ENCODE measurements at places on chromosomes 7 and 10. TPM values are rescaled to one million over a fixed set of nuclear protein-coding genes. Genes with fewer than 3 reads are reported as not detected.

GRCh38 chr7:105118612-105119600 is 104.9 kb downstream of the KMT2E start:
- DNase-seq = no peak
- H3K4me3 ChIP-seq = no peak overlapping the region
- no peaks in the 10 kb centered on the region for H3K27me3 ChIP-seq
- peaks cover 5% of the 10 kb centered on the region for H3K4me1 ChIP-seq
- no peak overlapping the region for H3K27ac ChIP-seq

DNA sequence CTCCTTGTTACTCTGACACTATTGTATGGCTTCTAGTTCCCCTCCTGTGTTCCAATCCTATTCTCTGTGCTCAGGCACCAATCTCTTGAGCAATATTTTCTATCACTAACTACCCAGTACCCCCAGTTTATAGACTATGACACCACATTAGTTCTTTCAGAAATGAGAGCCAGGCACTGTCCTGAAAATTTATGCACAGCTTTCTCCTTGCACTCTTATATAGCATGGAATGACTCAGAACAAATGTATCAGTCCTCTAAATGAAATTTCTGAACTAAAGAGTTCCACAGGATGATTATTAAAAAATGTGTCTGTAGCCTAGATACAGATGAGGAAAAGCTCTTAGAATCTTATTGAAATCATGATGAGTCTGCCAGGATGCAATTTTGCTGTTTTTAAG is 489.9 kb downstream of the XPNPEP1 start:
- no peak overlapping the region for H3K4me3 ChIP-seq
- no peak overlapping the region for H3K27ac ChIP-seq
- DNase-seq = no peak
- H3K4me1 ChIP-seq = no peaks in the 10 kb centered on the region
- no peaks in the 10 kb centered on the region for H3K27me3 ChIP-seq

- H3K27ac ChIP-seq = peak overlapping the region; percentile 26
- peaks cover 3% of the 10 kb centered on the region for H3K36me3 ChIP-seq
- H3K27me3 ChIP-seq = no peaks in the 10 kb centered on the region
These were observed 2.9 kb downstream of the AQP1 start for GRCh38 chr7:30914596-30914995.

DNA sequence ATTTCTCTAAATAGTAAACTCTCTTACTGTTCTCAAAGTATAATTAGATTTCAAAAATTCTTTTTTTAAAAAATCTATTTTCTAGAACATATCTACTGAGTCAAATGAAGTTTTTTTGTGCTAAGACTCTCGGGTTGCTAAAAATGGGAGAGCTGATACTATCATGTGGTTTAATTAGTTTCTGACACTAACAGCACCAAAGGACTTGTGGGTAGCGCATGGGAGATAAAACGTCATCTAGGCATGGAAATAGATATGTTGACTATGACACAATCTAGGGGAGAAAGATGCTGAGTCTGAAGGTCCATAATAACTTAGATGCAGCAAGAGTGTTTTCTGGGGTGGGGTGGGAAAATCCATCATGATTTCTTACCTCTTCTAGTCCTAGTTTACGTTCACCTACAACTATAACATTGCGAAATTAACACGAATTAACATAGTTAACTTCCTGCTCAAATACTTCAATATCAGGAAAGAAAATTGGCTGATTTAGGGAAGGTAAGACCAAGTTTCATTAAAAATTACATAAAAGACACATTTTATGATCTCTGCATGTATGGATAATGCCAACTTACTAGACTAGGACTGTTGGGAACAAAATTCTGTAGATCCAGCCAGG is 14.3 kb upstream of the ARMC3 start:
- H3K4me3 ChIP-seq = no peak overlapping the region
- H3K27ac ChIP-seq = no peak overlapping the region
- no peaks in the 10 kb centered on the region for H3K36me3 ChIP-seq
- H3K27me3 ChIP-seq = no peaks in the 10 kb centered on the region
- no peak for DNase-seq

SRRM3 gene
- 0.14 TPM for total RNA-seq

- H3K4me3 ChIP-seq = no peak overlapping the region
- DNase-seq = no peak
- H3K4me1 ChIP-seq = no peaks in the 10 kb centered on the region
- no peak overlapping the region for H3K27ac ChIP-seq
These were observed 61.7 kb downstream of the CDH23 start for GRCh38 chr10:71458387-71458786.

TPK1 gene
- total RNA-seq = 16.6 TPM

PTN gene
- 43.1 TPM for total RNA-seq

FEZF1 gene
- total RNA-seq = 0.18 TPM

DNA sequence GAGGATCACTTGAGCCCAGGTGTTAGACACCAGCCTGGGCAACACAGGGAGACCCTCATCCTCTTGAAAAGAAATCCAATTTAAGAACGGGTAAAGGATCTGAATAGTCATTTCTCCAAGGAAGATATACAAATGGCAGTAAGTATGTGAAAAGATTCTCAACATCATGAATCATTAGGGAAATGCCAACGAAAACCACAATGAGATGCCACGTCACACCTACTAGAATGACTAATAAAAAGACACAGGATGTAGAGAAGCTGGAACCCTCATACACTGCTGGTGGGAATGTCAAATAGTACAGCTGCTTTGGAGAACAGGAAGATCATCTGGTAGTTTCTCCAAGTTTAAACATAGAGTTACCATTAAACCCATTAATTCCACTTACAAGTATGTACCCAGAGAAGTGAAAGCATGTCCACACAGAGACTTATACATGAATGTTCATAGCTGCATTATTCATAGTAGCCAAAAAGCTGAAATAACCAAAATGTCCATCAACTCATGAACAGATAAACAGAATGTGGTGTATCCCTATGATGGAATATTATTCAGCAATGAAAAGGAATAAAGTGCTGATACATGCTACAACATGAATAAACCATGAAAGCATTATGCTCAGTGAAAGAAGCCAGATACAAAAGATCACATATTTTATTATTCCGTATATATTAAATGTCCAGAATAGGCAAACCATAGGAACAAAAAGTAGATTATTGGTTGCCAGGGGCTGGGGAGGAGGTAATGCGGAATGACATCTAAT is 13.1 kb upstream of the ZMIZ2 start:
- DNase-seq = no peak
- H3K4me1 ChIP-seq = no peaks in the 10 kb centered on the region
- no peaks in the 10 kb centered on the region for H3K36me3 ChIP-seq

ZNF365 gene
- 2.4 TPM for total RNA-seq

- no peak overlapping the region for H3K27ac ChIP-seq
- H3K4me1 ChIP-seq = no peaks in the 10 kb centered on the region
- H3K4me3 ChIP-seq = no peak overlapping the region
- no peaks in the 10 kb centered on the region for H3K36me3 ChIP-seq
- DNase-seq = peak; percentile 77
These were observed 330.8 kb downstream of the DPP6 start for GRCh38 chr7:154383045-154383444.

DNA sequence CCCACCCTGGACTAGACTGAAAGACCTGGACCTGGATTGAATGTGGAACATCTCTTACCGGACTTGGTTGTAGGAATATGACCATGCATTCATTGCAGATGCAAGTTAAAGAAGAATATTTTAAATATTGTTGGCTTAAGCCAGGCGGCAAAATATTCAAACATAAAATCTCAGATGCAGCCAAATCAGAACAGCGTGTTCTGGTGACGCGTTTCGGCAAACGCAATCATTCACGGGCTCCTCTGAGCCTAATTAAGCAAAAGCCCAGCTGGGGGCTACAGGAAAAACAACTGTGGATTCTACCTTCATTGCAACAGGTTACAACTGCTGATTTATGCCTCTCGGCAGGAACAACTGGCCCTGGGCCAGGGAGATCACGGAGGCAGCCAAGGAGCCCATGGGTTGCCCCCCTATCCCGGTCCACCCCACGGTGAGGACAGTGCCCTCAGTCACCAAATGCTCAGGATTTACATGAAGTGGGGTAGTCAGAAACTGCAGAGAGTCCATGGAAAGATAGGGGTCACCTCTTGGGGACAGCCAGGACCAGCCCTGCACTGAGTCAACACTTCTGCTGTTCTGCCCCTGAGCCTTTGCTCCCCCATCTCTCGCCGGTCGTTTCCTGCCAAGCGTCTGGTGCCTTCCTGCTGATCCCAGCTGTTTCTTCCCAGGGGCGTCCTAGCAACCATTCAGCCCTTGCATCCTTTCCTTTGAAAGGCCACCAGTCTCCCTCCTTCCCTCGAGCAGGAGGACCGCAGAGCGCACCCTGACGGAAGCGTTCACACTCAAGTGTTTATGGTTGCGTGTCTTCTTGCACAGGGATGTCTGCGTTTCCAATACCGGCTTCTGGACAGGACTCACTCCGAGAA is 64.4 kb upstream of the SFMBT2 start:
- H3K27me3 ChIP-seq = no peaks in the 10 kb centered on the region
- no peak overlapping the region for H3K27ac ChIP-seq
- H3K36me3 ChIP-seq = no peaks in the 10 kb centered on the region

- H3K27me3 ChIP-seq = no peaks in the 10 kb centered on the region
- no peak for DNase-seq
- no peaks in the 10 kb centered on the region for H3K4me1 ChIP-seq
- no peak overlapping the region for H3K27ac ChIP-seq
- no peaks in the 10 kb centered on the region for H3K36me3 ChIP-seq
- H3K4me3 ChIP-seq = no peak overlapping the region
These were observed 23.2 kb upstream of the MTPN start for GRCh38 chr7:136000288-136000913.

DNA sequence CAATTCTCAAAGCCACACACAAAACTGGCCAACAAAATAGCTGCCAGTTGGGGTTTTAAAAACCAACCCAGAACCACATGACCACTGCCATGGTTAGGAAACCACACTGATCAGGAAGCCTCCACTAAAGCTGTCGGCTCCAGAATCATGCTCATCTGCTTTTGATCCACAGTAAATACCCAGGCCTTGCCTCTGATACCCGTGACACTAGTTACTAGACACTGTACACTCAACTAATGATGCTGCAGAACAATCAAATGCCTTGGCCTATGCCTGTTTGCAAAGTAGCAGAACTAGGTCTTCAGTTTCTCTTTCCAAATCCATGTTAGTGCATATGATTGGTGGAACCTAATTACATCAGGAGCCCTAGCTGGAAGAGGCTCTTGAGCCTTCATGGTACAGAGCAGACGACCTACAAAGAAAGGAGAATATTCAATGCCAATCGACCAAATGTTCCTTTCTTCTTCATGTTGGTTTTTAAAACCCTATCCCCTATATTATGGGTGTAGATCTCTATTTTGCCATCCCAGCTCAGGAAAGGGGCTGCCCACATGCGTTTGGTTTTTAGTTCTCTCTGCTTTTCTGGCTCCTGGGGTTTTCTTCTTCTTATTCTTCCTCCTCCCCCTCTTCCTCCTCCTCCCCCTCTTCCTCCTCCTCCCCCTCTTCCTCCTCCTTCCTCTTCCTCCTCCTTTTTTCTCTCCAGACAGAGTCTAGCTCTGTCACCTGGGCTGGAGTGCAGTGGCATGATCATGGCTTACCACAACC is 76.6 kb downstream of the CNNM2 start:
- no peak overlapping the region for H3K4me3 ChIP-seq
- H3K27ac ChIP-seq = no peak overlapping the region
- H3K27me3 ChIP-seq = no peaks in the 10 kb centered on the region
- H3K4me1 ChIP-seq = no peaks in the 10 kb centered on the region
- DNase-seq = no peak

LIPM gene
- not detected for total RNA-seq

GRCh38 chr10:93277360-93277759 is 203.7 kb downstream of the CYP26A1 start:
- no peak for DNase-seq
- H3K27ac ChIP-seq = no peak overlapping the region
- no peak overlapping the region for H3K4me3 ChIP-seq
- no peaks in the 10 kb centered on the region for H3K4me1 ChIP-seq

DNA sequence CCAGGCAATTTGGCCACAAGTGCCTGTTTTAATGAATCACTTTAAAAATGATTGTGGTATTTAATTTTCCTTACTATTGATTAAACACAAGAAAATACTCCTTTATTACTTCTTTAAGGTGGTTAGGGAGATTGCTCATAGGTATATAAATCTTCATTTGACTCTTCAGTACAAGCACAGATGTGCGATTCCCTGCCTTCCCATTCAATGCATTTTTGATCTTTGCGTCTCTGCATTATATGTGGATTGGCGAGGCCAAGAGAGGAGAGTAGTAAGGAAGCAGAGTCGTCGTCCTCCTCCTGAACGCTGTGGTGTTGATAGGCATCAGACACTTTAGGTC is 683.7 kb downstream of the LRMDA start:
- no peaks in the 10 kb centered on the region for H3K4me1 ChIP-seq
- H3K27me3 ChIP-seq = no peaks in the 10 kb centered on the region
- H3K27ac ChIP-seq = no peak overlapping the region
- DNase-seq = no peak
- no peak overlapping the region for H3K4me3 ChIP-seq

DNA sequence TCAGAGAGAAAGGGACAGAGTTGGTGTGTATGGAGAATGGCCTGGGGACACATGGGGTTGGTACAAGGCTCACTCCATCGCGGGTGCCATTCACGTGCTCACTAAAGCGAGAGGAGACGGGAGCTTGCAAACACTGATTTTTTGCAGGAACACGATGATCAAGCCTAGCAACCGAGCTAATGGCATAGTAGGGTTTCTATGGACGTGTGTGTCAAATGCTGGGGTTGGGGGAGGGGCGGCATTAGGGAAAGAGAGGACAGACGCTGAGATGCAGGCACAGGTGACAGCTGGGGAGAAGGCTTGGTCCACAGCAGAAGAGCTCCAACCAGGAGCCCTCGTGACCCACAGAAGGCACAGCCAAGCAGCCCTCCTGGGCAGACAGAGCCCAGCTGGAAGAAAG is 33.9 kb downstream of the RCC1L start:
- H3K4me3 ChIP-seq = no peak overlapping the region
- no peak overlapping the region for H3K27ac ChIP-seq
- no peak for DNase-seq
- H3K27me3 ChIP-seq = no peaks in the 10 kb centered on the region
- H3K36me3 ChIP-seq = peaks cover 3% of the 10 kb centered on the region

- H3K4me1 ChIP-seq = peaks cover 4% of the 10 kb centered on the region
- no peak overlapping the region for H3K4me3 ChIP-seq
- H3K27ac ChIP-seq = no peak overlapping the region
- DNase-seq = peak; percentile 49
- no peaks in the 10 kb centered on the region for H3K36me3 ChIP-seq
- H3K27me3 ChIP-seq = no peaks in the 10 kb centered on the region
These were observed 287.2 kb upstream of the MKLN1 start for GRCh38 chr7:131040467-131040932.

GIMAP7 gene
- 20.6 TPM for total RNA-seq

DNA sequence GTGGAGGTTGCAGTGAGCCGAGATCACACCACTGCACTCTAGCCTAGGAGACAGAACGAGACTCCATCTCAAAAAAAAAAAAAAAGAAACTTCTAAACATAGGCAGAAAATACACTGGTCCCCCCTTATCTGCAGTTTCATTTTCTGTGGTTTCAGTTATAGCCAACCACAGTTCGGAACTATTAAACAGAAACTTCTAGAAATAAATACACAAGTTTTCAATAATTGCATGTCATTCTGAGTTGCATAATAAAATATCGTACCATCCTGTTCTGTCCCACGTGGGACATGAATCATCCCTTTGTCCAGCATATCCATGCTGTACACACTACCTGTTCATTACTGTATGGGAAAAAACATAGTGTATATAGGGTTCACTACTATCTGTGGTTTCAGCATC is 8.0 kb downstream of the XRCC2 start:
- DNase-seq = no peak
- H3K4me3 ChIP-seq = no peak overlapping the region
- H3K27me3 ChIP-seq = no peaks in the 10 kb centered on the region
- no peaks in the 10 kb centered on the region for H3K36me3 ChIP-seq
- H3K4me1 ChIP-seq = no peaks in the 10 kb centered on the region

CRYGN gene
- 0.34 TPM for total RNA-seq

- no peak overlapping the region for H3K27ac ChIP-seq
- DNase-seq = no peak
- H3K4me1 ChIP-seq = no peaks in the 10 kb centered on the region
- no peak overlapping the region for H3K4me3 ChIP-seq
- no peaks in the 10 kb centered on the region for H3K27me3 ChIP-seq
These were observed 25.3 kb downstream of the CCDC7 start for GRCh38 chr10:32471232-32471631.

All from lung (tissue), 17 donors.